Fibroblast of the conjunctiva (primary cell): ENCODE measurements at places on chromosomes 3 and 15.
A peak's percentile ranks its signal among the peaks of the same experiment; 100 is the strongest.

DNA sequence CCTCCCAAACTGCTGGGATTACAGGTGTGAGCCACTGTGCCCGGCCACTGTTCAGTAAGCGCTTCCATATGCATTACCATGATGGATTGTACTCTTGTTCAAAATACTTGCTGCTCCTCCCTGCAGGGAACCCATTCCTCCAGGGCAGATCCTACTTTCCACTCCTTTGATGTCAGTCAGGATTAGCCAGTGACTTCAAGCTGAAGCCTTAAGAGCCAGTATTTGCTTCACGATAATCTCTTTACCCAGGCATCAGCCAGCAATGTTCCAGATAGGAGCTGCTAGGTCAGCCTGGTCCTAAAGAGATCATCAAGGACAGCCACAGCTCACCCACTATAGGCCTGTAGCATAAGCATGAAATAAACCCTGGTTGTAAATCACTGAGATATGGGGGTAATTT lies 96.5 kb upstream of the UBE2E2 start:
- no peak for DNase-seq

GRCh38 chr3:169509359-169509758 lies 154.2 kb downstream of the MECOM start:
- no peak for DNase-seq

DNA sequence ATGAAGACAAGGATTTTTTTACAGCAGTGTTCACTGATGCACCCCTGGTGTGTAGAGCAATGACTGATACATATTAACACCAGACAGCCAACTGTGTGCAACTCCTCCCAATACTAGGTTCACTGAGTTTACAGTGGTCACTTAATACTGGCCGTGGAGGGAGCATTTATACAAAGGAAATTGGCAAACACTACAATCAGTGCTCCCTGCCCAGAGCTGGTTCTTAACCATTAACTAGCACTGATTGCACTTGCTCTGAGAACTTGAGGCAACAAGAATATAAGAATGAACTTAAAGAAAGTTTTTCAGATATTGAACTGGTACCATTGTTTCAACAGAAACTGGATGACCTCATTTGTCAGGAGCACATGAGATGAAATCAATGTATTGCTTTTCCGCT lies 110.6 kb downstream of the MAGI1 start:
- no peak for DNase-seq

- no peak for DNase-seq
Measured at GRCh38 chr3:156098437-156099035, 21.8 kb upstream of the KCNAB1 start.

- DNase-seq, result no peak
Measured at GRCh38 chr15:68271854-68272471, 5.6 kb upstream of the FEM1B start.

GRCh38 chr3:12750223-12750622 lies 8.8 kb downstream of the TMEM40 start:
- DNase-seq, result peak; percentile 35

- no peak for DNase-seq
Measured at GRCh38 chr15:83947156-83947555, 288.4 kb upstream of the GOLGA6L4 start.

DNA sequence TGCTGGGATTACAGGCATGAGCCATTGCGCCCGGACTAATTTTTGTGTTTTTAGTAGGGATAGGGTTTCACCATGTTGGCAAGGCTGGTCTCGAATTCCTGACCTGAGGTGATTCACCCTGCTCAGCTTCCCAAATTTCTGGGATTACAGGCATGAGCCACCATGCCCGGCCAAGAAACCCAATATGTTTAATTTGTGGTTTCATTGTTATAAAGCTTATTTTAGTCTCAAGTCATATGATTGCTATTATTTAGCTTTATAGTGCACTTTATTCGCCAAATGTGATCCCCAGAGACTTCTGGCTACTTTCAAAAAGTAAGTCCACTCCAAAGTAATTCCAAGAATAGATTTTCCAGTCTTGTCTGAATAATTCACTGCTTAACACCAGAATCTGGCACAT lies 19.3 kb upstream of the SLC4A7 start:
- DNase-seq, result peak; percentile 88
